Kidney epithelial cell (primary cell): ENCODE measurements at places on chromosomes 1 and 21. TPM values are rescaled to one million over a fixed set of nuclear protein-coding genes. Genes with fewer than 3 reads are reported as not detected.

KRTAP21-2 gene
- not detected in 2 replicates for total RNA-seq

CLCNKB gene
- total RNA-seq, result 0.50 and 1.6 TPM in 2 replicates

NOS1AP gene
- 0.62 and 0.79 TPM in 2 replicates for total RNA-seq

FLG2 gene
- not detected in 2 replicates for total RNA-seq

RGS5 gene
- 1.8 and 5.8 TPM in 2 replicates for total RNA-seq

FAAH gene
- 8.5 and 16.6 TPM in 2 replicates for total RNA-seq

TSPAN2 gene
- total RNA-seq, result 7.7 and 7.8 TPM in 2 replicates

FMO2 gene
- not detected in 2 replicates for total RNA-seq

SMAP2 gene
- 10.5 and 13.8 TPM in 2 replicates for total RNA-seq

DNA sequence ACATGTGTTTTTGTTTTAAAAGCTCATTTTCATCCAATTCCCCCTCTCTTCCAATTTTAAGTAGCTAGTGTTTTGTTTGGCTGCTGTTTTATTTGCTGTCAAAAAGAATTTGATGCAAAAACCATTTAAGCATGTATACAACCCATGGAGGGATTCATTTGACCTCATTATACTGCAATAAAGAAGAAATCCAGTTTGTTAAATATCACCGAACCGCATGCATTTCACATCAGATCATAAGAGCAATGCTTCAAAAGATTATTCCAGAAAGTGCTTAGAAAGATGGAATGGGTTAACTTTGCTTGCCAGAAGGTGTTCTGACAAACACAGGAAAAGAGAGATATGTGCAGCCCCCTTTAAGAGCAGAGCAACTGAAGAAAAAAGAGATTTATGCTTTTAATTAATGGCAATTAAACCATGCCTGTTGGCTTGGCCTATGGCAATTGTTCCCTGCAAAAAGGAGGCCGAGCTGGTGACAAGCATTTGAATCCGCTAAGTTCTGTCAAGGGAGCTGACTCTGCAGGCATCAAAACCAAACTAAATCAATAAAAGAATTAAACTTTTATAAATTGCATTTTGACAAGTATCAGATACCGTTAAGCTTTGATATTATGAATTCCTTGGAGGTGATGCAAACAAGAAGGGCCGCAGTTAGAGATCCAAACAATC is 14.4 kb upstream of the BARHL2 start:
- no peak for DNase-seq

GRCh38 chr1:157004327-157004726 is 41.2 kb downstream of the ARHGEF11 start:
- DNase-seq, result no peak

DNA sequence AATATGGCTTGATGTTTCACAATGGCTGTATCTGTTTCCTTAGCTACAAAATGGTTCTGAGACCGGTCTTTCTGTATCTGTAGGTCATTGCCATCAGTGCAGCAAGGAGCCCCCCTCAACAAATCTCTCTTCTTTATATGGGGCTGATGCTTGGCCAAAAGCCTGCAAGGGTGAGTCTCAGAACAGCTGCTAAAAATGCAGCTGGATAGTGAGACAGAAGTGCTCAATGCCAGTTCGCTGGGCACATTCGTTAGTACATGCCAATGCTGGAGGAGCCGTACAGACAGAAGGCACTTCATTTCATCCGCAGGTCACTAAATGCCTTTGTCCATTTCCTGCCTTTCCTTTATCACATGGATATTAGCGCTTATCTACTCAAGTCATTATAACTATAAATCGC is 67.3 kb downstream of the RUNX1 start:
- DNase-seq, result no peak

DNA sequence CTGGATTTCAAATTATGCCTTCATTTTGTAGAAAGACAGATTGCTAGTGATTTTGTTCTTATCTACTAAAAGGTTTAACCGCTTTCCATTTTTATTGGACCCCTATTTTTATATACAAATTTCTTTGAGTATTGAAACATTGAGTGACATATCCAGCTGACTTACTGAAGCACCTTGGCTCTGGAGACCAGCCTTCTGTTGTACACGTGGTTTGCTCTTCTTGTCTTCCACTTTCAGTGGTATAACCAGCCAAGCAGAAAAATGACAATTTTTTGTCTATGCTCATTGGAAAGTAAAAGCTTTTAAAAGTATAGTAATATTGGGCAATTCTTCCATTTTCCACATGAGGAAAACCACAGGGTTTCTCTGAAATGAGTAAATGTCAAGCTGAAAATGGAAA is 4.4 kb downstream of the F13B start:
- no peak for DNase-seq

- DNase-seq, result no peak
Observed at GRCh38 chr1:198648592-198648991, 9.8 kb downstream of the PTPRC start.

GRCh38 chr1:65230731-65231481 is 78.4 kb upstream of the DNAJC6 start:
- no peak for DNase-seq

DNA sequence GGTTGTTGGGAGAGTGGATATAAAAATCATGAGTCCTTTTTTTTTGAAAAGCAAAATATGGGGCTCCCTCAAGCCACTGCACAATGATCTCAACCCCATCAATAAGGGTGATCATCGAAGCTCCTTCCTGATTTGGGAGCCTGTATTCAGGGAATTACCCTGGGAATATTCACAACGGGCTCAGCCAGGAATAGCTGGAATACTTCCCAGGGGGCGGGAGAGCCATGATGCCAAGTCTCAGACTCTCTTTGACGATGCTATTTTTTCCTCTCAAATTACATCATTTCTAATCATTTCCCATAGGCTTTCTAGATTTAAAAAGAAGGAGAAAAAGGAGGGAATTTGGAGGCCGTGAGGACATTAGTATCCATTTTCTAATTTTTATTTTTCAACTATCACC is 18.4 kb downstream of the OLIG1 start:
- no peak for DNase-seq

GRCh38 chr1:69985376-69985775 is 220.0 kb downstream of the LRRC40 start:
- no peak for DNase-seq

DNA sequence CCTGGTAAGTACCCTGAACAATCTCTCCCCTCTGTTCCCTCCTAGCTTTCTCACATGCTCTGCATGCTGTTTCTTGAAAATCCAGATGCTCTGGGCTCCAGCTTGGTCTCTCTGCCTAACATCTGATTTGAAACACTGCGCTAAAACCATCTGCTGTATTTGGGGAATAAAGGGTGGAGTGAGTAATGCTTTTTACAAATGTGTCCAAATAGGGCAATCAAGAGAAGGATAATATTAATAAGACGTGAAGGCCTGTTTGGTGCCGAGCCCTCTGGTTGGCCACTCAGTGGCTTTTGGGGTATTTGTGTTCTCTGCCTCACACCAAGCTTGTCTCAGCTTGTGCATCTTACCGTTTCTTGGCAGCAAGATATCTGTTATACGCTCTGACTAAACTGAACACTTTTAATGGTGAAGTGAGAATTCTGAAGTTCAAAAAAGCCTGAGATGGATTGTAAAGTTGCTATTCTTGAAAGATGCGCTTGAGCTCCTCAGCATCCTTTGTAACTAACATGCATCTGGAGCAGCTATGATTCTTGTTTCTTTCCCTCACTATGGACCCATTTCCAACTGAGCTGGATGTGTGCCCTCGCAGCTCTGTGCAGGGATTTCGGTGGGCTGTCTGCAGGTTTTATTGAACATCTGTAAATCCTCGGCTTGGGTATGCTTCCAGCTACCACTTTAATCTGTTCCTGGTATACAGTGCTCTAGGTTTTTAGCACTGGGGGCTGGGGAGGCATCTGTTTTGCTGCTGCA is 269.4 kb downstream of the RWDD3 start:
- no peak for DNase-seq

DNA sequence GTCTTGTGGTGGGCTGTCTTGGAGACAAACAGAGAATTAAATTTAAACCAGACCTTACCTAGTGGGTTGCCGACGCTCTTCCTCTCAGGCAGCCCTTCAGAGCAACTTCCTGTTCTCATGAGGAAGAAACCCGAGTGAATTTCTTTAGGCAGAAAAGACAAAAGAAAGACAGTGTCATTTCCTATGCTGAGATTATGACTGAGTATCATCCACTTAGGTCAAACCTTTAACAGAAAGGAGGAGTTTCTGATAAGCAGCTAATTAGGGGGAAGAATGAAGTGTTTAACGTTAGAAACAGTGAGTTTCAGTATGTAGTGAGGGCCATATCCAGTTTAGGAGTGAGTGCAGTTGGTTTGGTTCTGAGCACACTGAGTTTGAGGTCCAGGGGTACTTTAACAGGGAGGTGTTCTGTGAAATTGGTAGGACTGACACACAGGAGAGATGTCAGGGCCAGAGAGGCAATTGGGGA is 38.7 kb downstream of the FASLG start:
- no peak for DNase-seq

GRCh38 chr1:53369034-53369750 is 41.3 kb upstream of the LRP8 start:
- DNase-seq, result no peak

GRCh38 chr1:24980836-24981630 is 51.0 kb upstream of the RUNX3 start:
- no peak for DNase-seq

- DNase-seq, result peak; percentile 12
Observed at GRCh38 chr21:46184625-46185555, 631 bp upstream of the SPATC1L start.

GRCh38 chr21:26844258-26845065 is 747 bp downstream of the ADAMTS1 start:
- no peak for DNase-seq

- DNase-seq, result no peak
Observed at GRCh38 chr1:23278717-23279116, 61.4 kb upstream of the HTR1D start.

DNA sequence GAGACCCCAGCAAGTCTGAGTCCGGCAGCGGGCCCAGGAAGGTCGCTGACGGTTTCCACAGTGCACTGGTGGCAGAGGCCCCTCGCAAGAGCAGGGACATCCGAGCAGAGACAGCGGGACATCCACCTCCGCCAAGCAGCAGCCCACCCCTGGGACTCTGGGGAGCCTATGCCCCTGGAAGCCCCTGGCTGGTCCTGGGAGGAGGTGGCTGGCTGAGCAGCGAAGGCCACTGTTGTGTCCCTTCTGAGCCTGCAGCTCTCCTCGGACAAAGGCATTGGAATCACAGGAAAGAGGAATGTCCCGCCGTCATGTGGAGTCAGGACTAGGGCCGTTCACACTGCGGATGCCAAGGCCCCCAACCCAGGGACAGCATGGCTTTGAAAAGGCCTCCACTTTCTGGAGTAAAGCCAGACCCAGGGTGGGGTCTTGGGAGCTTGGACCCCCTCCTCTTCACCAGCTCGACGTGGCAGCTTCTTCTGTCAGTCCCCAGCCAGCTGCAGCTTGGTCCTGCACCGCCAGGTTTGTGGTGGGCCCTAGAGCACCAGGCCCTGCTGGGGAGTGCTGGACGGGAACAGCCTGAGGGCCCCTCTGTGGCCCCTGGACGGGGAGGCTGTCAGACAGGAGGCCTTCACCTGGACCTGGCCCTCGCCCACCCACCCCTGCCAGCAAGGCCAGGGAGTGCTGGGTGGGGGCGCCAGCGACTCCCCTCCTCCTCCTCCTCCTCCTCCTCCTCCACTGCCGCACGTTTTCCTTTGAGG is 1.4 kb downstream of the MEGF6 start:
- DNase-seq, result no peak

- no peak for DNase-seq
Observed at GRCh38 chr1:243890576-243890975, 40.5 kb upstream of the AKT3 start.

- no peak for DNase-seq
Observed at GRCh38 chr1:17045634-17046333, 8.0 kb downstream of the SDHB start.

- no peak for DNase-seq
Observed at GRCh38 chr1:219322766-219323165, 149.1 kb downstream of the LYPLAL1 start.

GRCh38 chr1:147444381-147444780 is 96.9 kb upstream of the BCL9 start:
- no peak for DNase-seq

DNA sequence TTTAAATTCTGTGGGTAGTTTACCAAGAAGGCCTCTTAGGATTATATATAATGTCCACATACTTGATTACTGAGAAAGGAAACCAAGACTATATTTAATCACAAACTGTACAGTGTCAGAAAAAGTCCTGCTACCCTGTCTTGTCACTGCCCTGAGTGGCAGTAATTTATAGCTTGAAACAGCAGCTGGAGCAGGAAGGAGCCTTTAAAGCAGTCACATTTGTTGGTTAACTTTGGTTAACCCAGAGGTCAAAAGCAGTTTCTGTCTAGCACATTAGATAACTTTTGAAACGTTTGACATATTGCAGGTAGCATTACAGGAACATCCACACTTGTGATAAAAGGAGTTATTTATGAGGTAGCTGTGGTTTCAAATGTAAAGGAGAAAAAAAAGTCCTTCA is 161.7 kb downstream of the ROR1 start:
- DNase-seq, result no peak

- DNase-seq, result no peak
Observed at GRCh38 chr1:3905266-3905952, 5.3 kb upstream of the C1orf174 start.

- DNase-seq, result no peak
Observed at GRCh38 chr1:78651241-78651640, 1.6 kb downstream of the IFI44 start.

DNA sequence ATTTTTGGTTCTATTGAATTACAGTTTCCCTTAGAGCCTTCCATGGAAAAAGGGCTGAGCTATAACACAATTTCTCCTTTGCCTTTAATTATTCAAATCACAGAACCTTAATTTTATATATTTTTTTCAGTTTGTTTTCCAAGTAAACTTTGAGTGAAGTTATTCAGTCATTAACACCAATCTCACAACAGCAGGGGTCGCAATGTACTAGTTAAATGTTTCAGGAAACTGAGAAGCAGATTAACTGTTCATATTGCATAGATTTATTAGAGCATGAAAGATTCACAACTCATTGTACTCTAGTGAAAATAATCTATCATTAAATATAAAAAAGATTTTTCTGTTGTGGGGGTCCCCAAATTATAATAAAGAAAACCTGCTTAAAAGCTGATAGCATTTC is 64.1 kb downstream of the KIFAP3 start:
- DNase-seq, result no peak

DNA sequence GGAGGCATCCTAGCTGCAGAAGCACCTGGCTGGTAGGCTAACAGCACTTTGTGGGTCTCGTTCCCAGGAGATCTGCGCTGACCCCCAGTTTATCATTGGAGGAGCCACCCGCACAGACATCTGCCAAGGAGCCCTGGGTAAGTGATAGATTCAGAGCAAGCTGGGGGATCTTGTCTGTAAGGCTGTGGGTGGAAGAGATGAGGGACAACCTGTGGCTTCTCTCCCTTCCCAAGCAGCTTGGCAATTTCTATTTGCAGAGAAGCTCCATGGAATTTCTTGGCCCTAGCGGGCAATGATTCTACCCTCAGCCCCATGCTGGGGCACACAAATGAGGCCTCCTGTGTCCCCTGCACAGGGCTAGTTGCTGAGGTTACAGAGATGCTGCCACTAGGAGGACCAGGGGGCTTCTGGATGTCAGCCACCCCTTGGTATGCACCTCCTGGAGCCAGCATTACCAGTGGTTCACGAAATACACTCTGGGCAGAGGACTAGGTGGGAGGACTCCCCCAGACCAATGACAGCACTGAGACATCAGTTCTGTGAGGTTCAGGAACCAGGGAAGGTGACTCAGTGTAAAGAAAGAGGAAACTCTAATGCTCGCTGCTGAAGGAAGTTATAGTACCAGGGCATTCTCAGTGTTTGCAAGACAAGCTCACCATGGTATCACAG is 5.5 kb downstream of the CAPN2 start:
- no peak for DNase-seq
